ENCODE measurements at places on chromosomes 5 and 9. TPM values are rescaled to one million over a fixed set of nuclear protein-coding genes. Genes with fewer than 3 reads are reported as not detected.

- DNase-seq: no peak
These were observed 31.1 kb upstream of the CPLX2 start for GRCh38 chr5:175840050-175840841.

DNA sequence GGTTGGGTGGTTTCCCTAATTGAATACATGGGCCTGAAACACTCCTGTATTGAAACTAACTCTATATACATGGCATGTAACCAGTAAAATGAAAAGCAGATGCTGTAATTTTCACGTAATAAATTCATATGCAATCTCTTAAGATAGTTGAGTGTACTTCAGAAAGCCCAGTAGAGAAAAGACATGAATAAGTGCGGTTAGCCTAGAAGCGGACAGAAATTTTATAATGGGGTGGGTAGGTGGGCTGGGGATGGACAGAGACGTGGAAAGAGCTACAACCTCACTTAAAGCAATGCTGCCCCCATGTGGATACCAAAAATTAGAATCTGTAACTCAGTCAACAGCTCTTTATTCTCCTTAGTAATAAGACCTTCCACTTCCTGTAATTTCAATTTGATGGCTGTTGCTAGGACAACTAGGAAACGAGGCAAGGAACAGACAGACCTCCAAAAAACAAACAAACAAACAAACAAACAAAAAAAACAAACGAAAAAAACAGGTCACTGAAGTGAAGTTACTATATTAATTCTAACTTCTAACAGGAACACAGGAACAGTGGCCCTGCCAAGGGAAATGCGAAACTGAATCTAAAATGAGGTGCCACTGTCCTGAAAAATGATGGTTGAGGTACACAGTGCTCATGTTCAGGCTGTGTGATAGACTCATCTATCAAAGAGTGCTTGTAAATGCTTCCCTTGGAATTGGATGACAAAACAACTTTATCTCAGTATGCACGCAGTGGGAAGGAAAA is 103.4 kb upstream of the GNA14 start:
- DNase-seq: no peak

ANGPTL2 gene
- not detected for total RNA-seq

DNA sequence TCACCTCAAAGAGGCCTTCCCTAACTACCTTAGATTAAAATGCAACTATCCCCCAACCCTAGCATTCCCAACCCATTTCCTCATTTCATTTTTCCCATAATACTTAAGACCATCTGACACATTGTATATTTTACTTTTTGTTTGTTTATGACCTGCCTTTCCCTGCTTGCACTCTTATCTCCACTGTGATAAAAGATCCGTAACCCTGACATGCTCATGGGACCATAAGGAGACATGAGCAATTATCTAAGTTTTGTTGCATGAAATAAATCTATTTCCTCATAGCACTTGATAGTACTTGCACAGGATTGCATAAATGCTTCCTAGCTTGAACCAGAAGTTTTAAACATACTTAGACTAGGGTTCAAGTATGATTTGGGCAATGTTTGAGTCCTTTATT is 323.7 kb downstream of the NPR3 start:
- no peak for DNase-seq

DNA sequence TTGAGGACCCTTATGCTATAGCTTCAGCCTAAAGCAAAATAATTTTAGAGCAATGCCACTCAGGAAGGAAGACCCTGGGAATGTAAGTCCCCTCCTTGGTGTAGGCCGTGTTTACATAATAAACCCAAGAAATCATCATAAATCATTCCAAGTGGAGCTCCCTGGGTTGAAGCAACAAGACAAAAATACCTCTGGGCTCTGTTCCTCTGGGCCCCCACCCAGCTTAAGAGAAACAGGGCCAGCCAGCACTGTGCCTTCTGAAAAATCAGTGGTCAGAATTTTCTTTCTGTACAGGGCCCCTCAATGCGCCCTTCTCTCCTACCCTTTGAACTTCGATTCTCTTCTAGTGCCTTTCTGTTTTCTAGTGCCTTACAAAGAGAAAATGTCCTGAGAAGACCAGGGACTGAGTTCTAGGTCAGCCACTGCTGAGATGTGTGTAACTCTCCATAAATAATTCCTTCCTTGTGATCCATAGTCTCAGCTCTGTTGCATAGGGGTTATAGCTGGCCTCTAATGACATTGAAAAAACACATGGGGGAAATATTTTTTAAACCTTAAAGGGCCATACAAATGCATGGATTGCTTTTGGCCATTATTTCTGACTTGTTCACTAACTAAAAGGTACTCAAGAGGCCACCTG is 101.0 kb downstream of the ADRB2 start:
- DNase-seq: no peak

DNA sequence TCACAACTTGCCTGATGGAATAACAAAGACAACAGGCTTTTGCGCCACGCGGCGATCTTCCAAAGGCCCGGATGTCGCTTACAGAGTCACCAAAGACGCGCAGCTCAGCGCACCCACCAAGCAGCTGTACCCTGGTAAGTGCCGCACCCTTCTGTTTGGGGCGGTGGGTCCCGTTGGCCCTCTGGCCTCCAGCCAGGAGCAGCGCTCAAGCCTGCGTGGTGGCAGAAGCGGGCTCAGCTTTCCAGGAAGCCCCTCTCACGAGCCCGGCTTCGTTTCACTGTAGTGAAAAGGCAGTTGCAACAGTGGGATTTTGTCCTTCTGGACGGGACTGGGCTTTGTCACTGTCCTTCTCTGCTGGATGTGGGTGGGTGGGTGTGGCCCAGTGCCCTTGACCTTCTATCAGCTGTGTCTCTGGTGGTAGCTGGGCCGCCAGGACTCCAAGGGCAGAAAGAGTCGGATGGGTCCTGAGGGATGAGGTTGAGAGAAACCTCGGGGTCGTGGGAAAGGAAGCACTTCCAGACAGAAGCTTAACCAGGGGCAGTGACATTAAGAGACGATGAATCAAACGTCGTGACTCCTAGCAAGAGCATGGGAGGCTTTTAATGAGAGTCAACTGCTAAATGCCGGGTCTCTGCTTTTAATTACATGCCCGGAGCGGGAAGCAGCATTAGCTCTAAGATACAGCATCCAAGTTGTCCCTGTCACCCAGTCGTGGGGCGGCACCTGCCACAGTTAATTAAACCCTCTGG is 49.5 kb downstream of the COL5A1 start:
- no peak for DNase-seq

DNA sequence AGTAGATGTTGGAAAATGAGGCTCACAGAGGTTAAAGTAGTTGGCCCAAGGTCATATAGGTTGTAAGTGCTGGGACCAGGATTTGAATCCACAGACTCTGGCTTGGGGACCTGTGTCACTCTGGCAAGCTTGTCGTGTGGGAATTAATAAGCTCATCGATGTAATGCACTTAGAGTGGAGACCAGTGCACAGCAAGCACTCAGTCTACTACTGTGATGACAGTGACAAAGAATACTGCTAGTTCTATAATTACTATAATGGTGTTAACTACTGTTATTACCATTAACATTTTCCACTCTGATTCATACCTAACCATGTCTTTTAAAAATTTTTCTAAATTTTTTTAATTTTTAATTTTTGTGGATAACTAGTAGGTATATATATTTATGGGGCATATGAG is 12.8 kb downstream of the PAM start:
- DNase-seq: no peak

GRCh38 chr9:81086416-81086815 is 602.9 kb downstream of the TLE1 start:
- no peak for DNase-seq

IFNA21 gene
- total RNA-seq: not detected

GRCh38 chr9:124239249-124240073 is 18.3 kb upstream of the NEK6 start:
- DNase-seq: no peak

GBGT1 gene
- 7.4 TPM for total RNA-seq

ANAPC2 gene
- total RNA-seq: 52.3 TPM

- DNase-seq: no peak
These were observed 167.0 kb downstream of the FGF18 start for GRCh38 chr5:171586436-171586835.

- DNase-seq: no peak
These were observed 968 bp upstream of the KDM3B start for GRCh38 chr5:138351517-138351916.

GRCh38 chr9:83432877-83433550 is 105.2 kb downstream of the FRMD3 start:
- DNase-seq: no peak

CDO1 gene
- total RNA-seq: 0.18 TPM

DNA sequence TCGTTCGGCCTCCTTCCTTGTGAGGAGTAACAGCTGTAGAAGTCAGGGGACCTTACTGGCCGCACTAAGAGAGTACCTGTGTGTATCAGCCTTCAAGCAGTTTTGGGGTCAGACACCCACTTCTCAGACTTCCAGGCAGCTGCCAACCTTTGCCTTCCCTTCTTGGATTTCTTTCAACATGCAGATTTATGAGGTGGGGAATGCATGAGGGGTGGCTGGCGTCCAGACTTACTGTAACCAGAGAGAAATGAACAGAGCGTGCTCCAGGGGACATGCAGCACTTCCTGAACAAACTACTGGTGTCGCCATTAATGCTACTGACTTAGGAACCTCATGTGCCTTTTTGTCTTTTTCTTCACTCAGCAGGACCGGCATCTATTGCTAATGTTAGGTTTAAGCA is 46.7 kb downstream of the INSYN2B start:
- DNase-seq: no peak

LPAR1 gene
- total RNA-seq: not detected

MARCHF3 gene
- total RNA-seq: 1.9 TPM

DNA sequence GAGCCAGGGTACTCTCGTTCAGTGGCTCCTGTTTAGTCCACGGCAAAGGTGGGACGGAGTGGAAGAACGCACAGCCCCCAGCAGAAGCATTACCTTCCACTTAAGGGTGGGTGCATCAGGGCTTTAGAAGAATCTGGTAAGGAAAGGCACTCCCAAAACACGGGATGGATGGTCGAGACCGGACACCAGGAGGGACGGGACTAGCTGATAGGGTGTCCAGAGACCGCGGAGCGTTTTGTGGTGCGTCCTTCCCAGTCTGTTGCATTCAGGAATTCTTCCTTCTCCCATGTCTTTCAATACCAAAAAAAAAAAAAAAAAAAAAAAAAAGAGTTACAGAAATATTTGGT is 545 bp upstream of the CTSV start:
- no peak for DNase-seq

DNA sequence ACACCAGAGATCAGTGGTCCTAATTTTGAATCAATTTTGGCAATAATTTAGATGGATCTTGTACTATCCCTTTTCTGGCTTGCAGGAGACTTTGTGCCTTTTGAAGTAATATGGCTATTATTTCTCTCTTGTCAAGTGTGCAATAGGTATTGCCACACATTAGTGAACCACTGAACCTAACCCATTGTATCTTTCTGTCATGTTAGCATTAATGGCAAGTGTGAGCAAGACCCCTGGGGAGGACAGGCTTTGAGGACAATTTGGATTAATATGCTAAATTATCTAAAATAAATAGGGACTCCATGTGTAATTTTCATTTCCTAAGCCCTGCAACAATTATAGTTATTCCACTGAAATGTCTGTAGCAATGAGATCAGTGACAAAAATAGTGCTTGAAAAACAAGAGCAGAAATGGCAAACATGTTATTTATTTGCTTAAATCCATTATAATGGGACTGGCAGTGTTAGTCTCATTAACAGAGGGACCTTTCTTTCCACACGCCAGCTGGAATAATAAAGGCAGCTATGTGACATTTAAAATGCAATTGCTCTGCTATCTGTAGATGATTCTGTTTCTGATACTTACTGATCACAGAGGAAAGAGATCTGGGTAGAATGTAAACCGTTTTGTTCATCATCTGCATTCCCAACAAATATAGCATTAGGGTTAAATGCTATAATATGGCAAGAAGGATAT is 753.3 kb upstream of the ZNF608 start:
- no peak for DNase-seq

Measured in activated T-helper 2 cell treated with anti-CD3 and anti-CD28 coated beads, Interferon-gamma antibody, Interleukin-2, Interleukin-4, amounts not matched to agents 10 μg/mL and 5 μg/mL and 100 μg/mL, durations not matched to agents 14 hours and 24 hours and 36 hours (primary cell).